A549 treated with dexamethasone at 1 μM for 4 hours (cell line): ENCODE measurements at places on chromosomes 5 and 9. TPM values are rescaled to one million over a fixed set of nuclear protein-coding genes. Genes with fewer than 3 reads are reported as not detected.

HNRNPA0 gene
- 44.9 to 53.1 TPM (median 51.4 TPM) in 5 replicates for total RNA-seq

SWI5 gene
- 40.0 to 45.3 TPM (median 42.0 TPM) in 5 replicates for total RNA-seq

CLIC3 gene
- 3.3 to 6.7 TPM (median 5.0 TPM) in 5 replicates for total RNA-seq

PCDH1 gene
- 2.1 to 4.1 TPM (median 3.4 TPM) in 5 replicates for total RNA-seq

GABRA1 gene
- not detected in 5 replicates for total RNA-seq

CER1 gene
- total RNA-seq = not detected in 5 replicates

ADRB2 gene
- 1.1 to 1.4 TPM (median 1.1 TPM) in 5 replicates for total RNA-seq

SLC4A9 gene
- 0.04 TPM in 1 of 5 replicates, not detected in the others for total RNA-seq

MAT2B gene
- total RNA-seq = 37.4 to 45.1 TPM (median 41.0 TPM) in 5 replicates

ASPN gene
- total RNA-seq = not detected in 5 replicates

CDH9 gene
- total RNA-seq = not detected in 5 replicates

SLIT3 gene
- total RNA-seq = 12.9 to 21.8 TPM (median 18.6 TPM) in 5 replicates

MTX3 gene
- total RNA-seq = 5.7 to 7.8 TPM (median 6.9 TPM) in 5 replicates

GDNF gene
- 0.02 to 0.06 TPM (median 0.05 TPM) in 4 of 5 replicates, not detected in the other for total RNA-seq

FUT7 gene
- total RNA-seq = 0.04 to 0.10 TPM (median 0.05 TPM) in 4 of 5 replicates, not detected in the other

SLC6A7 gene
- 0.02 to 0.04 TPM in 2 of 5 replicates, not detected in the others for total RNA-seq

OCLN gene
- total RNA-seq = 10.8 to 12.9 TPM (median 10.9 TPM) in 5 replicates
